ENCODE measurements at places on chromosomes 11 and 22.
A peak's percentile ranks its signal among the peaks of the same experiment; 100 is the strongest.

DNA sequence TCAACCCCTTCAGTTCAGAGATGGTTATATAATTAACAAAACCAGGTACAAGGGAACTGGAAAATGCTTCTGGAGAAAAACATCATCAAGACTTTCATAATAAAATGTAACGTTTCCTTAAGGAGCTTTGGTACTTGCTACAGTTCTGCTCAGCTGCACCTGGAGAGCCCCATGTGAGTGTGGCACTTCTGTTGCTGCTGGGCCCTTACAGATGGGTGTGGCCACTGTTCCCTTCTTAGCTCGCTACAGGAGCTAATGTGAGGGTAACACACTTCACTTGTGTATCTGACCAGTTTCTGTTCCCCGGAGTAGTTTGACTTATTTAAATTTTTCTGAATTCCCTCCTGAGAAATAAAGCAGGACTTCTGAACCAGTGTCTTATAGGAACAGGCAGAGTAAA is 4.0 kb downstream of the POU2AF3 start:
- DNase-seq: no peak

- DNase-seq: no peak
Observed at GRCh38 chr11:77144196-77144856, 16.3 kb downstream of the MYO7A start.

DNA sequence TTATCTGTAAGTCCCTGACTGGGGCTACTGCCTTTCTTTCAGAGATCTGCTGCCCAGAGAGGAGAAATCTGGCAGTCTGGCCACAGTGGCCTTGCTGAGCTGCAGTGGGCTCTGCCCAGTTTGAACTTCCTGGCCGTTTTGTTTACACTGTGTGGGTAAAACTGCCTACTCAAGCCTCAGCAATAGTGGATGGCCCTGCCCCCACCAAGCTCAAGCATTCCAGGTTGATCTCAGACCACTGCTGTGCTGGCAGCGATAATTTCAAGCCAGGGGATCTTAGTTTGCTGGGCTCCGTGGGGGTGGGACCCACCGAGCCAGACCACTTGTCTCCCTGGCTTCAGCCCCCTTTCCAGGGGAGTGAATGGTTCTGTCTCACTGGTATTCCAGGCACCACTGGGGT is 117.5 kb downstream of the TRPC6 start:
- DNase-seq: no peak

GRCh38 chr11:78310500-78310909 is 107.1 kb downstream of the GAB2 start:
- peak; percentile 64 for DNase-seq

- no peak for DNase-seq
Observed at GRCh38 chr22:47328550-47329243, 566.2 kb downstream of the TBC1D22A start.

DNA sequence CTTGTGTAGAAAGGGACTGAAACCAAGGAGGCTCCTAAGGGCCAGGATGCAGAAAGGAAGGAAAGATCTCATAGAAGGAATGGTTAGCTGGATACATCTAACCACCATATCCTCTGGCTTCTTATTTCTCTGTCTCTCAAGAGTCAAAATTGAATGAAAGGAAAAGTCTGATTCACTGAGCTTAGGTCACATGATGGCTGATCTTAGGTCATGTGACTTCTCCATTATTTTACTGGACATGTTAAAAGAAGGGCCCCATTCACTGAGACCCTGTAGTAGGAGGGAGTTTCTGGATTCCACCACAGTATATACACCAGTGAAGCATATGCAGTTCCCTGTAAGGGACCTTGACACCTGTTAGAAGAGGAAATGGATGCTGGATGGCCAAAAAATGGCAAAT is 516.6 kb downstream of the NELL1 start:
- no peak for DNase-seq

GRCh38 chr11:58067685-58068084 is 36.9 kb downstream of the OR6Q1 start:
- DNase-seq: no peak

DNA sequence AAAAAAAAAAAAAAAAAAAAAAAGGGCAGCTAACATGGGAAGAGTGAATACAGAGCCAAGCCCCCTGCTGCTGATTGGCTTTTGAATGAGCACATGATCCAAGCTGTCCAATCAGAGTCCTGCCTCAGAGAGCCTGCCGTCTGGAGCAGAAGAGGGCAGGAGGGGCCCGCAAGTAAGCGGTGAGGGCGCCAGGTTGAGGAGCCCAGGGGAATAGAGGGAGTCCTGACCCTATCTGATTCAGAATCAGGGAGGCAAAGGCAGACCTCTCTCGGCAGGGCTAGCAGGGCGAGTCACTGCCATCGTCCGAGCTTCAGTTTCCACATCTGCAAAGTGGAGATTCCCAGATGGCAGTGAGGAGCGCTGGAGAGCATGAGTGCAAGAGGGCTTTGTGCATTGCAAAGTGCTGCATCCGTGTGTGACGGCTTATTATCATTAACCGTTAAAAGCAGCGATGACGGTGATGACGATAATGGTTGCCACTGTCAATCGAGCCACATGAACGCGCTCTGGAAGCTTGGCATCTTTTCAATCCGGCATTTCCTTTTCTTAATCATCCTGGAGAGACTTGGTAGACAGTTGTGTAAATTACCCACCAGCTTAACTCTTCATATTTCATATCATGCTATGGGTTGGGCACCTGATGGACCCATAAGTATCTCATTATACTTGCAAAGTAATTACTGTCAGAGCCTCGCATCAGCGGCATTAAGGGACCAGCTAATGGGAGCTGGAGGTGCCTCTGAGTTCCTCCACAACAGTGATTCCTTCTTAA is 68.6 kb upstream of the ATXN10 start:
- DNase-seq: peak; percentile 38

DNA sequence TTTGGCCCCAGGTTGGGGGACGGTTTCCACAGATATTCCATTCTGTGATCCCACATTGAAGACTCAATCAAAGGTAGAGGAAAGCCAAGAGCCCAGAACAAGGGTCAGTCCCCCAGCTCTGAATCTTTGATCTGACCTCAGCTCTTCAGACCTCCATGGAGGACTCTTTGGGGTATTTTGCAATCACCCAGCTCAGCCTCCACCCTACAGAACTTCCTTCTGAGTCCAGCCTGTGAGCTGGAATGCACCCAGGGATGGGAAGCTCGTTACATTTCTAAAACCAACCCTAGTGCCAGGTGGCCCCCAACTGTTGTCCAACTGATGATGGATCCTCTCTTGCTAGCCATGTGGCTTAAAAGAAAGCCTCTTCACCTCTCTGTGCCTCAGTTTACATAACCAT is 335.3 kb downstream of the MN1 start:
- DNase-seq: no peak

GRCh38 chr11:71282581-71283351 is 30.4 kb upstream of the SHANK2 start:
- DNase-seq: no peak

DNA sequence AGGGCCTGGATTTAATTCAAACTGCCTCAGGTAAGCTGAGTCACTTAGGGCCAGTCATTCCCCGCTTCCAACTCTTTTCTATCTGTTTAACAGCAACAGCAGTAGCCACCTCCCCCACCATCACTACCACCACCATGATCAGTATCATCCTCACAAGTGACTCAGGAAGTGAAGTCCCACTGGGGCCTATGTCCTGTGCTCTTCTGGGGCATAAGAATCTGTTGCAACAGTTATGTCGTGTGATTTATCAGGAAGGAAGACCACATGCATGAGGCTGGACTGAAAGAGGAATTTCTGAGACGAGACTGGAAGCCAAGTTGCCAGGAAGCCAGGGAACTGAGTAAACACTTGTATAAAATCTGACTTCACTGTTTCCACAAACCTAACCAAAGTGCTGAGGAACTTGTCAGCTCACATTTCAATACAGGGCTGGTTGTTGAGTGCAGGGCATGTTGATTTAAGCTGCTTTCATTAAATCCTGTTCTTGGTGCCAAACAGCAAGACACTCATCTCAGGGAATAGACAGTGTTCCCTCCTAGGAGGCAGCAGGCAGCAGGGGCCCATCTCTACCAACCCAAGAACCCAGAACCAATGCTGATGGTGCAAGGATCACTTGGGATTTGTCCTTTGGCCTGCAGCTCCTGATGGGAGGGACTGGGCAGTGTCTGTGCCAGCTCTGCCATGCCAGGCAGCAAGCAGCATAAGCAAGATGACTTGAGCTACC is 226.7 kb upstream of the NARS2 start:
- DNase-seq: peak; percentile 76

DNA sequence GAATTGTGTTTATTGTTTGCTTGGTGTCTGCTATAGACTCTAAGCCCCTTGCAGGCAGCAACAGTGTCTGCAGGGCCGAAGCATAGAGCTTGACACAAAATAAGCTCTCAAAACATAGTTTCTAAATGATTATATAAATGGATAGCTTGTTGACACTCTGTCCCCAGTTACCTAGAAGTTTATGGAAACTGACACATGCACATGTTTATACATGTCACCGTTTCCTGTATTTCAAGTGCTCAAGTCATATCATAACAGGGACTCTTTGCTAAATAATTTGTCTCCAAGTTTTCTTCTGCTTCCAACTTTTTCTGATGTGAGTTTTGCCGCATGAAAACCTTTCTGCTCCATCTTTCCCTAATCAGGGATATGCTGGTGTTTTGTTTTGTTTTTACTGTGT is 3.7 kb upstream of the OR6X1 start:
- DNase-seq: no peak

GRCh38 chr11:118625036-118625690 is 17.7 kb downstream of the PHLDB1 start:
- no peak for DNase-seq

DNA sequence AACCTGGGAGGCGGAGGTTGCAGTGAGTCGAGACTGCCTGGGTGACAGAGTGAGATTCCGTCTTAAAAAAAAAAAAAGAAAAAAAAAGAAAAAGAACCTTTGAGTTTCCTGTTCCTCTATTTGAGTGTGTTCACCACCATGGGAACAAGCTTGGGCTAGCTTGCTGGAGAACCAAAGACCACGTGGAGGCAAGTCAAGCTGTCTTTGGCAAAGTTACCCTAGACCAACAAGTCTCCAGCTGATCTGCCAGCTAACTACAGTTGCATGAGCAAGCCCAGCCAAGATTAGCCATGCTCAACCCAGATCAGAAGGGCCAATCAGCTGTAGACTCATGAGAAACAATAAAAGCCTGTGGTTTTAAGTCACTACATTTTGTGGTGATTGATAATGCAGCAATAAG is 29.7 kb downstream of the SLN start:
- no peak for DNase-seq

GRCh38 chr11:115168229-115168671 is 336.0 kb downstream of the CADM1 start:
- no peak for DNase-seq

- no peak for DNase-seq
Observed at GRCh38 chr11:117171404-117172061, 7.0 kb upstream of the SIDT2 start.

- no peak for DNase-seq
Observed at GRCh38 chr11:133814588-133815100, 30.7 kb downstream of the SPATA19 start.

GRCh38 chr22:17451316-17451715 is 82.1 kb downstream of the CECR2 start:
- no peak for DNase-seq

- no peak for DNase-seq
Observed at GRCh38 chr11:76465701-76466100, 20.9 kb downstream of the EMSY start.

DNA sequence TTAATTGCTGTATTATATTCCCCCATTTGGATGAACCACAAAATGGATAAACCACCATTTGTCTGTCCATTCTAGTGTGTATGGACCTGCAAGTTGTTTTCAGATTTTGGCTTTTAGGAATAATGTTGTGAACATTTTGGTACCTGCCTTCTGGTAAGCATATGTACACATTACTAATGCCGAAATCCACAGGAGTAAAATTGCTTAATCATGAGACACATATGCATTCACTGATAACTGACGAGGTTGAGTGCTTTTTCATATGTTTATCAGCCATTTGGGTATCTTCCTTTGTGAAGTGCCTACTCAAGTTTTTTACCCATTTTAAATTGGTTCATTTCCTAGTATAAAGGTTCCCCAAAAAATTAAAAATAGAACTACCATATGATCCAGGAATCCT is 34.2 kb downstream of the OSBP2 start:
- DNase-seq: no peak

DNA sequence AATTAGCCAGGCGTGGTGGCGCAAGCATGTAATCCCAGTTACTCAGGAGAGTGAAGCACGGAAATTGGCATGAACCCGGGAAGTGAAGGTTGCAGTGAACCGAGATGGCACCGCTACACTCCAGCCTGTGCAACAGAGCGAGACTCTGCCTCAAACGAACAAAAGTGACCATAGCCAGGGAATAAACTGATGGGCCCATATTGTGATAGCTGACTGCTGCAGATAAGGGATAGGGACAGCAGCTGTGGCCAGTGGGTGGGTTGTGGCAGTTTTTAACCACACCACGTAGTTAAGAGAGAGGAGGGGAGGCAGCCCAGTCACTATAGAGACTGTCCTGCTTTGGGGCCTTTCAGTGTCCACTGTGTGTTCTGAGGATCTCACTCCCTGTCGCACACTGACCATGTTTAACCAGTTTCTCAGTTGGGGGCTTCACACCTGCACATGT is 58.9 kb downstream of the PISD start:
- no peak for DNase-seq

All from muscle of arm (tissue), 14 donors.